ENCODE measurements at places on chromosomes 1 and 21. TPM values are rescaled to one million over a fixed set of nuclear protein-coding genes. Genes with fewer than 3 reads are reported as not detected.
A peak's percentile ranks its signal among the peaks of the same experiment; 100 is the strongest.

The AMIGO1 gene
- total RNA-seq = 2.7 TPM

The GJA5 gene
- 2.3 TPM for total RNA-seq

The ODF2L gene
- total RNA-seq = 33.0 TPM

The EPRS1 gene
- 151 TPM for total RNA-seq

The USP25 gene
- total RNA-seq = 41.5 TPM

The RAD54L gene
- 3.0 TPM for total RNA-seq

The HCRTR1 gene
- total RNA-seq = not detected

The FCER1G gene
- not detected for total RNA-seq

The AMY2A gene
- not detected for total RNA-seq

The S100A8 gene
- not detected for total RNA-seq

The SLC26A9 gene
- not detected for total RNA-seq

The LCE6A gene
- total RNA-seq = not detected

The CFAP107 gene
- total RNA-seq = not detected

- DNase-seq = no peak
Measured at GRCh38 chr1:189774721-189775287, 702.9 kb downstream of the BRINP3 start.

- no peak for DNase-seq
Measured at GRCh38 chr1:207801819-207802218, 50.0 kb downstream of the CD46 start.

DNA sequence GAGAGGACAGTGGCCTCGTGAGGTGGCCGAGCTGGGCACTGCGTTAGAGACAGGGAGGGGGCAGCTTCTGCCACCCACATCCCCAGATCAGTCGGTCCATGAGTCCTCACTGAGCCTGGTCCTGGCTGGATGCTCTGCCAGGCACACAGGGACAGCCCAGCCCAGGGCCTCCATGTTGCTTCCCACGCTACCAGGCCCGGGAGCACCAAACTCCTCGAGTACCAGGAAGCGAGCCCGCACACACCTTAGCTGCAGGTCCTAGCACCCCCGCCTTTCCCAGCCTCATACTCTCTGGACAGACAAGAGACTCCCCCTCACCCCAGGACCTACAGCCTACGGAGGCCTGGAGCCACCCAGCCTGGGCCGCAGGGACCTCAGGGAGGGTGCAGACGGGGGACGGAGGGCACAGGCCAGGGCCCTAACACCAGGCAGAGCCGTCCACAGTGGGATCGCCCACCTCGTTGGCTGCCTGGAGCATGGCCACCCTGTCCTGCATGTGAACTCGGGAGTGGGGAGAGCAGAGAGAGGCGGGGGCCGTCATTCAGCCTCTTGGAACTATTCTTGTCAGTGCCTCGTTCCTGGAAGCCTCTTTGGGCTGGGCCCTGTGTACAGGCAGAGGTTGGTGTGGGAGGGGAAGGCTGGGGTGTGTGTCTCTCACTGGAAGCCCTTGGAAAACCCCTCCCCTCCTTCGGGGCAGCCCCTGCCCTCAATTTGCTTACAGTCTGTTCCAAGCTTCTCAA is 90.9 kb upstream of the RUNX3 start:
- DNase-seq = no peak

DNA sequence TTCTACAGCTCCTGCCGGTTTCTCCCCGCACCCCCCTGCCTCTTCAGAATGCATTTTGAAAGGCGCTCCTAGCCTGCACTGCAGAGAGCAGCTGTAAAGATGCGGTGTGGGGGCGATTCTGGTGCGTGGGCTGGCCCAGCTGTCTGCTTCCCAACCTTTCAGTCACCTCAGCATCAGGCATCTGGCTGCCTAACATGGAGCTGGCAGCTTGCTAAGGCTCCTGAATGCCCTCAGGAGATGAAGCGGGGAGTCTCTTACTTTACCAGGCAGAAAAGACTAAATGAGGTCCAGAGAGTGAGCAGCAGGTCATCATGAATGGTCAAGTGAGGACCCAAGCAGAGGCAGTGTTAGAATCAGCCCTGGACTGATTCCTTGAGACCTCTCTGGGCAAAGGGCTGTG is 8.7 kb downstream of the IER5 start:
- peak; percentile 41 for DNase-seq

DNA sequence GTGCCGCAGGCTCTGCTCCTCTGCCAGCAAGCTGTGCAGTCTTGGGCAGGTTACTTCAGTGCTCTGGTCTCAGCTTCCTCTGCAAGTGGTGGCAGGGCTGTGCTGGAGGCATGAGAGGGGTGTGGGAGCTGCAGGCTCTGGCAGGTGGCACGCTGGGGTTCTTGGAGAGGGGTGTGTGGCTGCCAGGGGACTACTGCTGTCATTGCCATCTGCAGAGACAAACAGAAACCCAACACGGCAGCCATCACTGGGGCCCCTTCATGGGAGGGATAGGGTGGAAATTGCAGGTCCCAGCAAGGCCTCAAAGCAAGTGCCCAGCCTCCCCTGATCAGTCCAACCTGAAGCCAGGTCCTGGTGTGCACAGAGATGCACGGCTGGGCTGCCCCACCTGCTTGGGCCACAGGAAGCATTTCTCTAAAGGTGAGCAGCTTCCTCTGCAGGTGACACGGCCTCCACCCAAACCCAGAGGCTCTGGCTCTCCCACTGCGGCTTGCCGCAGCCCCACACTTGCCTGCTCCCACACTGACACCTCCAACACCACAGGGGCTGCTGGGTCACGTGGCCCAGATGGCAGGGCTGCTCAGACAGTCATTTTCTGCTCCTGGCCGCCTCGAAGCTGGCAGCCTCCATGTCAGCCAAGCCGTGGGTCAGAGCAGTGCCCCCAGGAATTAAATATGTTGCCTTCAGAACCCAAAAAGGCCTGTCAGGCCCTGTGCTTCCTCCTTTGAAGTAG is 4.1 kb upstream of the COL6A2 start:
- DNase-seq = no peak

GRCh38 chr1:56979986-56980755 is 14.4 kb upstream of the C8B start:
- DNase-seq = no peak

- no peak for DNase-seq
Measured at GRCh38 chr1:214709241-214709640, 106.2 kb downstream of the CENPF start.

- DNase-seq = peak; percentile 37
Measured at GRCh38 chr1:198254521-198254920, 97.7 kb downstream of the NEK7 start.

- no peak for DNase-seq
Measured at GRCh38 chr1:53685272-53686051, 53.5 kb downstream of the GLIS1 start.

GRCh38 chr1:201267481-201268229 is 15.7 kb upstream of the PKP1 start:
- DNase-seq = peak; percentile 88

- peak; percentile 77 for DNase-seq
Measured at GRCh38 chr1:41626616-41627375, 142.3 kb upstream of the EDN2 start.

- no peak for DNase-seq
Measured at GRCh38 chr1:18561967-18562366, 68.7 kb upstream of the PAX7 start.

- no peak for DNase-seq
Measured at GRCh38 chr1:16608838-16609560, 4.4 kb downstream of the NBPF1 start.

GRCh38 chr1:67733681-67734322 is 48.8 kb downstream of the GADD45A start:
- DNase-seq = no peak

DNA sequence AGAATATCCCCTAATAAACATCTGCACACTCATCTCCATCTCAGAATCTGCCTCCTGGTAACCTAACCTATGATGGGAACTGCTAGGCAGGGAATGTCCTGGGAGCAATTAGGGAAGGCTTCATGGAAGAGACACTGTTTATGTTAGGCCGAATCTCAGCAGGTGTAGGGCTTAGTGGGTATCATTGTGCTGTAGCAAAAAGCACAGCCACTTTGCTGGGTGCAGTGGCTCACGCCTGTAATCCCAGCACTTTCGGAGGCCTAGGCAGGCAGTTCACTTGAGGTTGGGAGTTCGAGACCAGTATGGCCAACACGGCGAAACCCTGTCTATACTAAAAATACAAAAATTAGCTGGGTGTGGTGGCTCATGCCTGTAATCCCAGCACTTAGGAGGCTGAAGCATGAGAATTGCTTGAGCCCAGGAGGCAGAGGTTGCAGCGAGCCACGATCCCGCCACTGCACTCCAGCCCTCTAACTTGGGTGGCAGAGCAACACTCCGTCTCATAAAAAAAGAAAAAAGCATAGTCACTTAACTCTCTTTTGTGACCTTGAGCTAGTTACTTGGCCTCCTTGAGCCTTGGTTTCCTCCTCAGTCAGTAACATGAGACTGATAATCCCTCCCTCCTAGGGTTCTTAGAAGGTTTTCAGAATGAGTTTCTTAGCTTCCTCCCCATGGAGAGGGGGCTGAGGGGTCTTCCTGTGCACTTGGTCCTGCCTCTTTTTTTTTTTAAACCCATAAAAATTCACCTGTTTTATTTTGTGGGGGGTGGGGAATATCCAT is 3.5 kb downstream of the RAB42 start:
- no peak for DNase-seq

DNA sequence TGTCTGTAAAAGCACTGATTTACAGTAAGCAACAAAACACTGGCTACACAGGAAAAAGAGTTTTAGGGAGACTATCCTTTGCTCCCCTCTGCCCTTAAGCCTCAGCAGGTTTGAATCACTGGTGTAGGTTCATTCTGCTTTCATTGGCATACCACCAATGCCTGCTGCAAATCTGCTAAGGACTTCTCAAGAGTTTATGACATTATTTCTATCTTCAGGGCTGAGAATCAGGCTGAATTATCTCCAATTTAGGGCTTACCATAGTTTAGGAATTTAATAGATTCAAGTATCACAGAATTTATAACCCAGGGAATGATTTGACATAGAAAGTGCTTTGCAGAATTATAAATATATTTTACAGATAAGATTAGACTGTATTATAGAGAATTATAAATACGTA is 6.7 kb upstream of the ZBTB18 start:
- DNase-seq = no peak

GRCh38 chr1:24501371-24502064 is 1.1 kb upstream of the RCAN3 start:
- DNase-seq = peak; percentile 62

- peak; percentile 99 for DNase-seq
Measured at GRCh38 chr1:84847253-84848250, 45.5 kb downstream of the LPAR3 start.

DNA sequence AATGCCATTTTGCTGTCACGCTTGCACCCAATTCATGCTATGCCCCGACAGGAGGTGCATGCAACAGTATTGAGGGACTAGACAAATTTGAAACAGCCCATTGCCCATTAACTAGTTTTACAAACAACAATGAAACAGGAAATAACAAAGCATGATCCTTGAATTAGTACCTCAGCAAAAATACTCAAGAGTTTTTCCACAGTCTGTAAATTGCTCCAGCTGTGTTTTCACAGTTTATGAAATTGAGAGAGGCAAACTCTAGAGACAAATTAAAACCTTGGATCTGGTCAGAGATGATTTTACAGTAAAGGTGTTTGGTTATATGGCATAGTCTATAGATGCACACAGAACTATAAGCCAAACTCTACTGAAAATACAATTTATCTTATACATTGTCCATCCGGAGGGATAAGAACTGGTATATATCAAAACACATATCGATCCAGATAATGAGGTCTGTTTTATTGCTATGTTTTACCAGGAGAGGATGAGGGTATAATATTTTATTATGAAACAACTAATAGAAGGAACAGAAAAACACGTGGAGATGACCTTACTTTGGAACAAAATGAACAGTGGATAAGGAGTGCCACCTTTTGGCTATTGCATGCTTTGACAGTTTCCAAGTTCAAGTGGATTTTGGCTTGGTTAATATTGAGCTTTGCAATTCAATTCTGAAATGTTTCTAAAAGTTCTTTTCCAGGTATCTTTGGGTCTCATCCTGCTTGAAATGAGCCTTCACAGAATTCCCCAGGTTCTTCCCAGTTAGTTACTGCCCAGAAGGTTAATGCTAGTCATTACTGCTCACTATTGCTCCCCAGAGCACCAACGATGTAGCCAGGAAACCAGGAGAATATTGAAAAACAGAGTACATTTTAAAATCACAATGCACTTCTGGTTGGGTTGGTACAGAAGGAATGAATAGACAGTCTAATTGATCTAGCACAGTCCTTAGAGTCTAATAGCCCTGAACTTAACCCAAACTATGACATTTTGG is 45.7 kb downstream of the ZC3H11B start:
- peak; percentile 75 for DNase-seq

DNA sequence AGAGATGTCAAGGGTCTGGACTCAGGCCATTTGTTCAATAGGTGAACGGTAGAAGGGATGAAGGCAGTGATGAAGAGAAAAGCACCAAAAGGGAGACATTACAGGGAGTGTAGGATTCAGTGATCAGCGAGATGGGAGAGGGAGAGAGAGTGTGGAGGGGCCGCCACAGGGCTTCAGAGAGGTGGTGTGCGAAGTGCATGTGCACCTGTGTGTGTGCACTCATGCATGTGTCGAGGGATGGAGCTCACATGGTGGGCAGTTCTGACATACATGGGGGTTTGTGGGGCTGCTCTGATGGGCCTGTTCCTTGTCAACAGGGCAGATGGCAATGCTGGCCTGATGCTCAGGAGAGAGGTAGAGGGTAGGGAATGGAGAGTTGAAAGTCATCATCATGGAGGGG is 11.4 kb upstream of the KCNA2 start:
- DNase-seq = no peak

DNA sequence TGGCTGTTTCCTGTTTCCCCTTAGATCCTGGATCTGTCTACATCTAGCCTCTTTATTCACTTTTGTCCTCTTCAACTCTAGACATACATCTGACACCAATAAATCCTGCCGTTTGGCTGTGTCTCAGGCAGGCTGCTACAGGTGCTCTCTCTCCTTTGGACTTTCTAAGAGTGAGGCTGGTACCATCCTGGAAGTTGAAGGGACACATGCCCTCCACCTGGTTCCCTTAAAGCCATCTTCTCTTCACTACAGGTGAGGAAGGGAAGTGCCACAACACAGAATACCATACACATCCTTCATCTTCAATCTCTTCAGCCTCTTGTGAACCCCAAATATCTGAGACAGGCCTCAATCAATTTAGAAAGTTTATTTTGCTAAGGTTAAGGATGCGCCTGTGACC is 137.9 kb downstream of the BACH1 start:
- no peak for DNase-seq

- peak; percentile 100 for DNase-seq
Measured at GRCh38 chr1:16366722-16367257, at the start of gene SZRD1. TSS of gene SZRD1 (plus strand) at chr1:16367242. CDS start at chr1:16367258, 16 bp downstream.

GRCh38 chr1:34774957-34775356 is 6.1 kb upstream of the GJB3 start:
- DNase-seq = no peak

- DNase-seq = no peak
Measured at GRCh38 chr1:21762022-21762404, 20.9 kb downstream of the USP48 start.
